ENCODE measurements at places on chromosomes 1 and 21. TPM values are rescaled to one million over a fixed set of nuclear protein-coding genes. Genes with fewer than 3 reads are reported as not detected.

ZNF683 gene
- not detected for total RNA-seq

OLIG2 gene
- total RNA-seq, result not detected

OSCP1 gene
- 7.3 TPM for total RNA-seq

LIN28A gene
- not detected for total RNA-seq

MAP10 gene
- 0.72 TPM for total RNA-seq

TSPAN2 gene
- 0.68 TPM for total RNA-seq

CD1D gene
- total RNA-seq, result 0.44 TPM

TNFSF4 gene
- 0.12 TPM for total RNA-seq

CELA2B gene
- not detected for total RNA-seq

TGFB2 gene
- total RNA-seq, result 0.44 TPM

MTR gene
- 11.3 TPM for total RNA-seq

RNF223 gene
- total RNA-seq, result 22.3 TPM

NBPF4 gene
- 0.08 TPM for total RNA-seq

PTGS2 gene
- total RNA-seq, result 0.80 TPM

ANKRD35 gene
- 13.7 TPM for total RNA-seq

EVA1C gene
- total RNA-seq, result 23.8 TPM

CYP4A11 gene
- not detected for total RNA-seq

TMEM82 gene
- total RNA-seq, result not detected

ZNF697 gene
- total RNA-seq, result 1.00 TPM

PHACTR4 gene
- 56.3 TPM for total RNA-seq

TLR5 gene
- 11.1 TPM for total RNA-seq

RUNX1 gene
- 18.3 TPM for total RNA-seq

DMBX1 gene
- total RNA-seq, result not detected

FAAH gene
- 8.7 TPM for total RNA-seq

TRPM2 gene
- 1.2 TPM for total RNA-seq

OR10J1 gene
- total RNA-seq, result not detected

ELAVL4 gene
- total RNA-seq, result not detected

SHE gene
- total RNA-seq, result 1.4 TPM

NAV1 gene
- total RNA-seq, result 26.4 TPM

LRRC42 gene
- total RNA-seq, result 20.0 TPM

CYYR1 gene
- 4.6 TPM for total RNA-seq

RIPPLY3 gene
- total RNA-seq, result not detected

ACOT11 gene
- 16.1 TPM for total RNA-seq

MSH4 gene
- total RNA-seq, result 0.36 TPM

PALMD gene
- total RNA-seq, result 17.7 TPM

PTGFR gene
- 0.24 TPM for total RNA-seq

FCMR gene
- total RNA-seq, result 2.9 TPM

CELSR2 gene
- total RNA-seq, result 41.6 TPM

C4BPB gene
- not detected for total RNA-seq

DMRTA2 gene
- 1.7 TPM for total RNA-seq

ATP8B2 gene
- 3.7 TPM for total RNA-seq

PSMA5 gene
- total RNA-seq, result 86.2 TPM

WNT3A gene
- 0.44 TPM for total RNA-seq

Measured in esophagus mucosa (tissue), 1 donor.